NCI-H524 (cell line): ENCODE measurements at places on chromosomes 4 and X.

- DNase-seq = peak; percentile 44
These were observed 10.4 kb downstream of the SLC9B1 start for GRCh38 chr4:103008875-103009729.

DNA sequence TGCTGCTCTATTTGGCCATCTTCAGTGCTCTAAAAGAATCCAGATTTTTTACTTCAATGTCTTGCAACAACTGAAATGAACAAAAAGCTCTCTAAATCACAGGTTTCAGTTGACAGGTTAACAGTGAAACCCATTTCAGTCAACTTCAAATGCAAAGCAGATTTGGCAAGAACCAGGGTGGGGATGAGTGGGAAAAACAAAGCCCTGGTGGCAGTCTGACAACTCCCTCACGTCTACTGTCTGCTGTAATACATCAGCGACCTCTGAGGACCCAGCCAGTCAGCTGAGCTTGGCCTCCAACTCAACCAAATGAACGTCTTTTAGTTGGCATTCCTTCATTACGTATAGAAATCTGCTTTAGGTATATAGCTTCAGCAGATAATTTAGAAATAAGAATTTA lies 95.8 kb downstream of the COL25A1 start:
- DNase-seq = no peak

DNA sequence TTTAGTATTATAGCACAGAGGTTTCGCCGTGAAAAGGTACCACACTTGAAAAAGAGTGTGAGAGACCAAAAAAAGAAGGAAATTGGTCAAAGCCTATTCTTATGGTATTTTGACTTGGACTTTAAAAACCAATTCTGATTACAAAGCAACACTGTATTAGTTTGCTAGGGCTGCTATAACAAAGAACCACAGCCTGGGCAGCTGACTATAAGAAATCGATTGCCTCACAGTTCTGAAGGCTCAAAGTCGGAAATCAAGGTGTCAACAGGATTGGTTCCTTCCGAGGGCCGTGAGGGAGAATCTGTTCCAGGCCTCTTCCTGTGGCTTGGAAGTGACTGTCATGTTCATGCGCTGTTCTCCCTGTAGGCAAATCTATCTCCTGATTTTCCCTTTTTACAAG lies 17.9 kb downstream of the DAPP1 start:
- DNase-seq = no peak

- DNase-seq = peak; percentile 99
These were observed 133.4 kb downstream of the ATG4A start for GRCh38 chrX:108224727-108225621.

GRCh38 chr4:25367004-25367621 lies 9.9 kb upstream of the ANAPC4 start:
- DNase-seq = peak; percentile 11

DNA sequence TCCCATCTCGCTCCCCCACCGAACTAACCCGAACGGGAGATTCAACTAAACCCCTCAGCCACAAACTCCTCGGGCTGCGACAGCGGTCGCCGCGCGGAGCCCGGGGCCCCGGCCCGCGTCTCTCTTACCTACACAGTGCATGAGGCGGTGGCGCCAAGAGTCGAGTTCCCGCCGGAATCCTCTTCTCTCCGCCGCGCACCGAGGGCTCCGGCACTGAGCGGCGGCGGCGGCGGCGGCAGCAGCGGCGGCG lies 160 bp downstream of the LCORL start:
- DNase-seq = peak; percentile 70

GRCh38 chr4:62130230-62130629 lies 930.1 kb downstream of the ADGRL3 start:
- no peak for DNase-seq

GRCh38 chr4:15636818-15637217 lies 18.3 kb downstream of the FBXL5 start:
- no peak for DNase-seq

- no peak for DNase-seq
These were observed 29.0 kb downstream of the NKX3-2 start for GRCh38 chr4:13515268-13515667.

- no peak for DNase-seq
These were observed 1283.8 kb upstream of the PABPC4L start for GRCh38 chr4:135485371-135485770.

DNA sequence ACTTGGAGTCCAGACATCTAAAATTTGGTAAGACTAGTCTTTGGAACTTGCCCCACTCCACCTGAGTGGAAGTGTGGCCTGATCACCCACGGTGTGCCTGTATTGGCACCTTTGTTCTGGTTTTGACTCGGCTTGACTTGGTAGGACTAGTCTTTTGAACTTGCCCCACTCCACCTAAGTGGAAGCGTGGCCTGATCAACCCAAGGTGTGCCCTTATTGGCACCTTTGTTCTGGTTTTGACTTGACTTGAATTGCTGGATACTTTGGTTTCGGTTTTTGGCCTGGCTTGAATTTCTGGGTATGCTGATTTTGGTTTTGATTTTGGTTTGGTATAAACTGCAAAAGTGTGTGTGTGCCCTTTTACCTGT lies 44.7 kb upstream of the UGT2B7 start:
- DNase-seq = no peak

GRCh38 chrX:119186194-119186593 lies 49.9 kb upstream of the PGRMC1 start:
- DNase-seq = no peak
